Activated naive CD8-positive, alpha-beta T cell treated with anti-CD3 and anti-CD28 coated beads, Interleukin-2, amount 50 U/mL, for 24 hours (primary cell): ENCODE measurements at places on chromosomes 11 and 22.

GRCh38 chr11:72040491-72041363 lies 39.6 kb downstream of the NUMA1 start:
- DNase-seq, result peak; percentile 77
- H3K27ac ChIP-seq, result no peak overlapping the region
- no peak overlapping the region for H3K4me3 ChIP-seq
- peaks cover 9% of the 10 kb centered on the region for H3K36me3 ChIP-seq
- peaks cover 24% of the 10 kb centered on the region for H3K4me1 ChIP-seq

DNA sequence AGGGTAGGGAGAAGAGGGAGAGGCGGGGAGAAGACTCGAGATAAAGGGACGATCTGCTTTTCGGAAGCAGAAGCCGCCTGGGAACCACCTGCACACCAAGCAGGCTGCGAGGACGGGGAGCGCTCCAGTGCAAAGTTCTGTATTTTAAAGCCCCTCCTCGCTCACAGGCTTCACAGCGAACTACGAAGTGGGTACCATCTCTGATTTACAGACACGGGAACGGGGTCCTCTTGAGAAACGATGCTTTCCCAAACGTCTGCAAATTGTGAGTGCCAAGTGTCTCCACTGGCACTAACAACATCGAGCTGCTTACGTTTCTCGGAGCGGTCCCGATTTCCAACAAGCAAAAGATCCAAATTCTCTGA lies 700 bp upstream of the STX3 start:
- H3K27me3 ChIP-seq, result peaks cover 6% of the 10 kb centered on the region
- DNase-seq, result peak; percentile 15
- H3K27ac ChIP-seq, result peak overlapping the region; percentile 64
- H3K36me3 ChIP-seq, result no peaks in the 10 kb centered on the region
- H3K4me1 ChIP-seq, result peaks cover 23% of the 10 kb centered on the region

GRCh38 chr11:1059759-1060158 lies 14.9 kb upstream of the MUC2 start:
- H3K4me1 ChIP-seq, result peaks cover 13% of the 10 kb centered on the region
- H3K27me3 ChIP-seq, result peaks cover 6% of the 10 kb centered on the region
- no peak for DNase-seq

DNA sequence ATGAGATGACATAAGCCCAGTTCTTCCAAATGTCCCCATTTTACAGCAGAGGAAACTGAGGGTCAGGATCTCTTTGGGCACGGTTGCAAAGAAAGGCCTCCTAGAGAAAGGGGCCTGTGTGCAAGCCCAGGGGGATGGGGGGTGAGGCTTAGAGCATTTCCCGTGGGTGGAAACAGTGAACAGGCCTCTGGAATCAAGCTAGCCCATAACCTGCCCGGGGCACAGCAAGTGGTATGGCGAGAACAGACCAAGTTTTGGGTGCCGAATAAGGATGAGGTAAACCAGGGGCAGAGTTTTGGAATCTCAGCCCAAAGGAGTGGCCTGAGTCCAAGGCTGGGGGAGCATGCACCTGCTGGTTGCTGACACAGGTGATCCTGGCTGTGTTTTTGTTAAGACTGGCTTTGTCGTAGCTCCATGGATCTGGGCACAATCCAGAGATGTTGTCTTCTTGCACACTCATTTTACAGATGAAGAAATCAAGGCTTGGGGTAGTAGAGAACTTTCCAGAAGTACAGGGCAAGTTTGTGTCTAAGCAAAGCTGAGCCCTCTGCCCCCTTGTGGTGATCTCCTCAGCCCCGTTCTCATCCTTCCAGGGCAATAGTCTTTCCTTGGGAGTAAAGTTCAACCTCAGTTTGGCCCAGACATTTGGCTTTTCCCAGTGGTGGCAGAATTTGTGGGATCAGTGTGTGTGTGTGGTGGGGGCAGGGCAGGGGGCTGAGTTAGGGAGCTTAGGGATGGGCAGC lies 53.5 kb upstream of the MYEOV start:
- H3K4me1 ChIP-seq, result peaks cover 40% of the 10 kb centered on the region
- no peak overlapping the region for H3K27ac ChIP-seq
- H3K4me3 ChIP-seq, result no peak overlapping the region
- DNase-seq, result no peak
- H3K27me3 ChIP-seq, result peaks cover 11% of the 10 kb centered on the region

- H3K27ac ChIP-seq, result peak overlapping the region; percentile 94
- peak overlapping the region; percentile 82 for H3K4me3 ChIP-seq
- H3K36me3 ChIP-seq, result peaks cover 53% of the 10 kb centered on the region
- peaks cover 78% of the 10 kb centered on the region for H3K4me1 ChIP-seq
These were observed 56.8 kb downstream of the CD6 start for GRCh38 chr11:61028135-61028729.
